ENCODE measurements at places on chromosomes 7 and 10.

DNA sequence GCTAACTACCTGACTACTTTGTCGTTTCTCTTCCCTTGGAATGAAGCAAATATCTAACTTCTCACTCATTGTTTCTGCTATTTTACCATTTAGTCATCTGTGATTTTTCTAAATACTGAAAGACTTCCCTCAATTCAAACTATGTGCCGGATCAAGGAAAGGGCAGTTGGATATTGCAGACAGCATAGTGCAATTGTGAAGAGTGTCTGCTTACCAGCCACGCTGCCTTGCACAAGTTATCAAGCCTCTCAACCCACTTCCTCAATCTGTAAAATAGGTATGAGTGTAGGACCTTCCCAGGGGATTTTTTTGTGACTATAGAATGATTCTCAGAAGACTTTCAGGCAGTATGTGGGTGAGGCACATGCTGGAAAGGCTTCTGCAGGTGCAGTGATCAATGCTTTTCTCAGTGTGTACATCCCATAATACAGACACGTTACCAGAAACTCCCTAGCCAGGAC lies 54.3 kb downstream of the EGFR start:
- DNase-seq = no peak

GRCh38 chr7:124893140-124893827 lies 36.3 kb downstream of the POT1 start:
- no peak for DNase-seq

DNA sequence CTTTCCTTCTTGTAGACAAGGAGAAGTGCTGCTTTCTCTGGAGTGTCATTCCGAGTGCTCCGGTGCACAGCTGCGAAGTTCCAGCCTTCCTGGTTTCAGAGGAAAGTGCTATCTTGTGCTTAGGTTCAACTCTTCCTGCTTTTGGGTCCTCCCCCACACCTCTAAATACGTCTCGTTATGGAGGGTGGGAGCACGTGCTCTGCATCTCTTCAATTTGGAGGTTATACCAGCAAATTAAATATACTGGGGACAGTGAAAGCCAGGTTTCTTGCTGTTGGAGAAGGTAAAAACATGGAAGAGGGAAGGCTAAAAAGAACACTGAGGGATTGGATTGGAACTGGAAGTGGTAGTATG lies 2.4 kb upstream of the ESYT2 start:
- DNase-seq = no peak

GRCh38 chr7:68537774-68538071 lies 1060.6 kb upstream of the AUTS2 start:
- DNase-seq = no peak

Measured in stimulated activated CD8-positive, alpha-beta memory T cell treated with anti-CD3 and anti-CD28 coated beads, Interleukin-4, amount 100 ng/mL, for 1 hour (primary cell).